ENCODE measurements at places on chromosomes 11 and 22. TPM values are rescaled to one million over a fixed set of nuclear protein-coding genes. Genes with fewer than 3 reads are reported as not detected.

CCDC116 gene
- 0.27 TPM for total RNA-seq

CRYAB gene
- not detected for total RNA-seq

BIRC2 gene
- total RNA-seq: 49.0 TPM

OR52N4 gene
- total RNA-seq: 1.3 TPM

DNA sequence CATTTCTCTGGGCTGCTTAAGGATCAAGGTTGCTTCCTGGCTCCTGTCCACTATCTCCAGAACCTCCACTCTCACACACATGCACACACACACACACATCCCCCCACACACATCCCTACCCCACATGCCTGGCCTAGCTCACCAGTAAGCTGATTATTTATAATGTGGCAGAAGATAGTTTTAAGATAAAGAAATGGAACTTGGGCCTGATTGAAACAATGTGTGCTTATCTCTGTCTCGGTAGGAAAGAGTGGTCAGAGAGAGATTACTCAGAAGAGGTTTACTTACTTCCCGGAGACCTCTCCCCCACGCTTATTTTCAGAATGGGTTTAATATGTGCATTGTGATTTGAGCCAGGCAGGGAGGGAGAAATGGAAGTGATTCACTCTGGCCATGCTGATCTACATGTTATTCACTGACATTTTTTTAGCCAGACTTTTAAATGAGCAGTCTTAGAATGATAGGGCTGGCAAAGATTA lies 422.4 kb downstream of the TENM4 start:
- no peak for DNase-seq

DNA sequence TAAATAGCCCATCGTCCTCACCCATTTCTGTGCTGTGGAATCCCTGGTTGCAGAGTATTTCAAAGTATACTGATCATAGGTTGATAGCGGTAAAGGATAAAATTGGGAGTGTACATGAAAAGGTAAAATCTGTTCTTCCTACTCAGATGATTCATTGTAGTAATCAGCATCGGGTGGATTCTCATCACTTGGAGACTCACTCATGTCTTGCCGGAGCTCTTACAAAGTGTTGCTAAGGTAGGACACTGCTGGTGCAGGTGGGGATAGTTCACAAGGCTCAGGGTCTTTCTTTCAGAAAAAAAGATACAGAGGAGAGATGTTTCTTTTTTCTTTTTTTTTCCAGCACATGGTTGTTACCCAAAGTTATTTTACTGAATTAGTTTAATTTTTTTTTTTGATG lies 84.8 kb downstream of the MTNR1B start:
- no peak for DNase-seq
